HCT116 (cell line): ENCODE measurements at places on chromosomes 3 and 15. TPM values are rescaled to one million over a fixed set of nuclear protein-coding genes. Genes with fewer than 3 reads are reported as not detected.

- no peak for DNase-seq
These were observed 66.8 kb downstream of the GREM1 start for GRCh38 chr15:32784581-32784980.

The BMF gene
- 1.0 TPM for total RNA-seq

DNA sequence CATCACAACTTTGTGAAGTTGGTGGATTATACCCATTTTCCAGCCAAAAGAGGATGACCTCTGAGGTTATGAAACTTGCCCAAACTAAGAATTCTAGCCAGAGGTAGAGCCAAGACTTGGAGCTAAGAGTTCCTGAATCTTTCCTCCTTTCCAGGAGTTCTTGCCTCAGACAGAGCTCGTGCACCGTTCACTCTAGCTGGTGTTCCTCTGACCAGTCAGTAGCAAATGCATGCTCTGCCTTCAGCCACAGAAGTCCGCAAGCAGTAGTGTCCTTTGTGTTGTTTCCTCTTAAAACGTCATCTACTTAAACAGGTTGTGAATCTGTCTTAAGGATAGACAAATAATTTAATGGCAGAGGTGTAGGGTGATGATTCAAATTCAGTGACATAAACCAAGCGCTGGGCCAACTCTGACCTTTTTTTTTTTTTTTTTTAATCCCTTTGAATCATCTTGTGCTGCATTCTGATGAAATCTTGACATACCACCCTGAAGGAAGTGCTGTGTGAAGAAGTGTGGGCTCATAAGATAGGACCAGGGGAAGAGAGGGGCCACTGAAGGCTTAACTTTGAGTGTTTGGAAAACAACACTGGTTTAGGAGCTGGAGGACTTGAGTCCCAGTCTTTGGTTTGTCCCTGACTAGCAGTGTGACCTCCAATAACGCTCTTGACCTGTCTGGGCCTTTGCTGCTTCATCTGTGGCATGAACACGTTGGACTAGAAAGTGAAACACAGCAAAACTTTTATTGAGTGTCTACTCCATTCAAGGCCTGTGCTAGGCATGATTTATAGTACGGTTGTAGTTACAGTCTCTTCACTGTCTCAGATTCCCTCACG is 53.4 kb downstream of the ITPR1 start:
- DNase-seq: no peak

- DNase-seq: no peak
These were observed 315.2 kb downstream of the UACA start for GRCh38 chr15:70447928-70448698.

DNA sequence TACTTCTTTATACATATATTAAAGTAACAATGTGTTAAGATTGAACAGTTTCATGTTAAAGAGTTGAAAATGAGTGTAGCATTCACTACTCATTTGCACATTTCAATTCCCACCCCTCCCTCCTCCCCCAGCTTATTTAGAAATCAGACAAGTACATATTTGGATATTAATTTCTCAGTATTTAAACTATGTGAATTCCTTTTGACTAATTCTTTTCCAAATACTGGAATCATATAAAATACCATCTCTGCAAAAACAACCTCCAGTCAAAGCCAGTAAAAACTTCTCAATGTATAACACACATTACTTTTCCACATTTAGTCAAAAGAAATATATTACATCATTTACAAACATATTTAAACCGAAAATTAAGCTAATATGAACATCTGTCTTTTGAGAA is 25.5 kb upstream of the SHC4 start:
- no peak for DNase-seq

DNA sequence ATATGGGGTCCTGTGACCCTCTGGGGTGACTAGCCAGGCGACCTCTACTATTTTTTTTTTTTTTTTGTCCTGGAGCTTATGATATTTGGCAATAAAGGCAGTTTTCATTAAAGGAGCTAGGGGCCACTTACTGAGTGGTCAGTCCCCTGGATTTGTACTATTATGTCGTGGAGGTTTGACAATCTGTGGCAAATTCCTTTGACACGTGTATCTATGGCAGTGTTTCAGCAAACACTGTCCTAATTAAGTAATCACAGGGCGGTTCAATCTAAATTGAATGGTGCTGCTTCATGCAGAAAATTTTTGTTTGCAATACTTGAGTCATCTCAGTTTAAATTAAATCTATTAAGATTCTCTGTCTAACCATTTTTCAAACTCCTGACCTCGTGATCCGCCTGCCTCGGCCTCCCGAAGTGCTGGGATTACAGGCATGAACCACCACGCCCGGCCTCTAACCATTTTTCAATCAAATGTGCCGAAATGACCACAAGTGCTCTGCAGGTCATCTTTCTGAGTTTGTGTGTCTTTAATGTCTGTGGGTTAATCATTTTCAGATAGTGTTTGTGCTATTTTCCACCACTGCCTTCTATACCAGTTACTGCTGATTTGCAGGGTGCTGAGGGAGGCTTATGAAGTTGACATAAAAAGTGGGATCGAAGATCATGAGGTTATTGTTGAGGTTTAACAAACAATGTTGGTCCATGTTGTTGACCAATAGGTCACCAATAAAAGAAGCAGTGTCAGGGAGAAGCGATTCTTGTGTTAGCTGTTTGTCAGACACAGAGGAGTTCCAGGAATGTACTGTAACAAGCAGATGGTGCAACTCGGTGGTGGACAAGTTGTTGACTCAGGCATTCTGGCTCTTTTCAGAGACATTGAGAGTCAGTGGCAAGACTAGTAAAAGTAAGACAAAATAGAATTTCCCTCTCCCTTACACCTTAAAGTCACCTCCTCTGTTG is 18.6 kb upstream of the SLC2A2 start:
- no peak for DNase-seq

GRCh38 chr3:124831628-124832199 is 55.5 kb downstream of the ITGB5 start:
- no peak for DNase-seq

GRCh38 chr3:49165771-49166751 is at the start of gene CCDC71:
TSS of gene CCDC71 (minus strand) at chr3:49166331. CDS start at chr3:49164208, 2,123 bp downstream.
- DNase-seq: peak; percentile 18

- no peak for DNase-seq
These were observed 11.0 kb downstream of the PLCB2 start for GRCh38 chr15:40296561-40297230.

DNA sequence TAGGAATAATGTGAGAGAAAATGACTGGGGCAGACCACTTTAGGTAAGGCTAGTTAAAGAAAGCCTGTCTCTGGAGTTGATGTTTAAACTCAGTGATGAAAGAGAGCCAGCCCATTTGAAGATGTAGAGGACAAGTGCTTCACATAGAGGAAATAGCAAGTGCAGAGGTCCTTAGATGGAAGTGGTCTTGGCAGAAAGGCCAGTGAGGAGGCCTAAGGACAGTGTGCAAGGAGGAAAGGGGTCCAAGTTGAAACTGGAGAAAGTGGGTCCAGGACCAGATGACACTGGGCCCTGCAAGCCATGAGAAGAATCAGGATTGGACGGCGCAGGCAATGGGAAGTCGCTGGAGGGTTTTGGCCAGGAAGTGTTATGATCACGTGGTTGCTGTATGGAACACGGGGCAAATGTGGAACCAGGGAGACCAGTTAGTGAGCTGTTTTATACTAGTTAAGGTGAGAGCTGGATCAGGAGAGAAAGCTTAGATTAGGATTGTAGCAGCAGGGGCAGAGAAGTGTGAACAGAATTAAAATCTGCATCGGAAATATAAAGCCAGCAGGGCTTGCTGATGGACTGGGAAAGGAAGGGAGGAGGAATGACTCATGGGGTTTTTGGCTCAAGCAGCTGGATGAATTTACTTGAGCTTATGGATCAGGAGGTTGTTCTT is 48.0 kb upstream of the SCAANT1 start:
- peak; percentile 4 for DNase-seq

The ALDH1A2 gene
- 1.7 TPM for total RNA-seq

DNA sequence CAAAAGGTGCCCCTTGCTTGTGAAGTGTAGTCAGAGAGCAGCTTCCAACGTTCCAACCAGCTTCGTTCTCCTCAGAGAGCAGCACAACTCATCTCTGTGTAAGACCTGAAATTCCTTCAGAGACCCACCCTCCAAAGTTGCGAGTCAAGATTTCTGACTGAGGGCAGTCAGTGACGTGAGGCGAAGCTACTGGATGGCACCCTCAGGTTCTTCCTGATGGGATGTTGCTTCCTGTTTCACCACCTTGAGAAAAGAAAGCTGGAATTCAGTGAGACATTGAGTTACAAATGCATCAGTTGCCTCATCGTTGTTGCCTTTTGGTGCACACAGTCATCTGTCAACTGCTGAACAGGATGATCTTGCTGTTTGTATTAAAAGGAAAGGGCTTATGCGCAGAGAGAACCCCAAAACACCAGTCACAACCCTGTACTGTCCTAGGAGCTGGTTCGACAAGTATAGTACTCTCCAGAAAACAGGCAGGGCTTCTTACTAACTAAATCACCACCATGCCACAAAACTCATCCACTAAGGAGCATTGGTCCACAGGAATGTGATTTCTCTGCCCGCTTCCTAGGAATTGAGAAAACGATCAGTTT is at the start of gene CERS3:
Gene CERS3, minus strand, starts transcription at position 118 of the 596 bp plus-strand sequence. CDS start 27,101 bp downstream, outside the sequence.
- no peak for DNase-seq

DNA sequence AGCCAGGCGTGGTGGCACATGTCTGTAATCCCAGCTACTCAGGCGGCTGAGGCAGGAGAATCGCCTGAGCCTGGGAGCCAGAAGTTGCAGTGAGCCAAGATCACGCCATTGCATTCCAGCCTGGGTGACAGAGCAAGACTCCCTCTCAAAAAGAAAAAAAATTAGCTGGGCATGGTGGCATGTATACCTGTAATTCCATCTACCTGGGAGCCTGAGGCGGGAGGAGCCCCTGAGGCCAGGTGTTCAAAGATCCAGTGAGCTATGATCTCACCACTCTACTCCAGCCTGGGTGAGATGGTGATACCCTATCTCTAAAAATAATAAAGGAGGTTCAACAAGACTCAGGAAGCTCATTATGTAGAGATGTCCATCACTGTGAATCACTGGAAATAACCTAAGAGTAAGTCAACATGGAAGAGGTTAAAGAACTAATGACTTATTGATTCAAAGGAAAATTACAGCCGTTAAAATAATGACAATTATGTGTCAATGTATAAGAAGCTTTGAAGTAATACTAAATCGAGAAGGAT is 19.8 kb upstream of the RAB7A start:
- DNase-seq: no peak

- peak; percentile 56 for DNase-seq
These were observed 281.0 kb upstream of the TBL1XR1 start for GRCh38 chr3:177478170-177478867.

GRCh38 chr3:72123908-72124441 is 339.0 kb upstream of the PROK2 start:
- DNase-seq: peak; percentile 75

DNA sequence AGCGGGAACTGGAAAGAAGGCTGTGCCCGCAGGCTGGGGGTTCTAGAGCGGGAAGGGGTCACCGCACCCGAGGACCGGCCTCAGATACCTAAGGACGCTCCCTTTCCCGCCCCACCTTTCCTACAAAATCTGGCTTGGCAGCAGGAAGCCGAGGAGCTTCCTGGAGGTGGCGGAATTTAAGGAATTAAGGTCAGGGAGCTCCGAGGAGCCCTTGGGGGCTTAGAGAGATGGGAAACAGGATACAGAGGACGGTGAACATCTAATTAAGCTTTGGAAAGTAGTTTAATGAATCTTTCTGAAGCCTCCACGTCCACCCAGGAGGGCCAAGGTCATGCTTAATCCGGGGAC is 507 bp upstream of the AP3B2 start:
- DNase-seq: no peak

GRCh38 chr15:96702589-96702988 is 372.1 kb downstream of the NR2F2 start:
- DNase-seq: no peak
